ENCODE measurements at places on chromosomes 3 and 15. TPM values are rescaled to one million over a fixed set of nuclear protein-coding genes. Genes with fewer than 3 reads are reported as not detected.

APOD gene
- total RNA-seq: 0.86 TPM

TRPM1 gene
- total RNA-seq: not detected

GCNT3 gene
- total RNA-seq: 127 TPM

RLBP1 gene
- total RNA-seq: not detected

FOXB1 gene
- total RNA-seq: not detected

SCG5 gene
- total RNA-seq: 1.9 TPM

TGM4 gene
- 0.07 TPM for total RNA-seq

ATP1B3 gene
- total RNA-seq: 193 TPM

COL8A1 gene
- not detected for total RNA-seq

DCLK3 gene
- total RNA-seq: not detected

ADAMTSL3 gene
- 0.19 TPM for total RNA-seq

PSMA4 gene
- total RNA-seq: 401 TPM

ECE2 gene
- not detected for total RNA-seq

KLF15 gene
- 0.56 TPM for total RNA-seq

RASA2 gene
- 7.9 TPM for total RNA-seq

B3GALNT1 gene
- total RNA-seq: 0.08 TPM

CDC25A gene
- 9.2 TPM for total RNA-seq

SLC22A13 gene
- not detected for total RNA-seq

ROBO1 gene
- total RNA-seq: 14.4 TPM

CSTA gene
- 1.3 TPM for total RNA-seq

GOLGA8R gene
- 0.26 TPM for total RNA-seq

CAMK1 gene
- 15.3 TPM for total RNA-seq

CX3CR1 gene
- total RNA-seq: not detected

KNL1 gene
- total RNA-seq: 5.3 TPM

ATP13A5 gene
- not detected for total RNA-seq

SERINC4 gene
- total RNA-seq: not detected

NLGN1 gene
- not detected for total RNA-seq

TMEM158 gene
- total RNA-seq: 15.2 TPM

P2RY12 gene
- not detected for total RNA-seq

GPR62 gene
- total RNA-seq: not detected

EHD4 gene
- 12.4 TPM for total RNA-seq

SFMBT1 gene
- total RNA-seq: 7.3 TPM

SYNPR gene
- total RNA-seq: not detected

GABPB1 gene
- total RNA-seq: 36.8 TPM
